ENCODE measurements at places on chromosomes 3 and 15.

- DNase-seq: no peak
These were observed 330.7 kb upstream of the TPM1 start for GRCh38 chr15:62711691-62712454.

DNA sequence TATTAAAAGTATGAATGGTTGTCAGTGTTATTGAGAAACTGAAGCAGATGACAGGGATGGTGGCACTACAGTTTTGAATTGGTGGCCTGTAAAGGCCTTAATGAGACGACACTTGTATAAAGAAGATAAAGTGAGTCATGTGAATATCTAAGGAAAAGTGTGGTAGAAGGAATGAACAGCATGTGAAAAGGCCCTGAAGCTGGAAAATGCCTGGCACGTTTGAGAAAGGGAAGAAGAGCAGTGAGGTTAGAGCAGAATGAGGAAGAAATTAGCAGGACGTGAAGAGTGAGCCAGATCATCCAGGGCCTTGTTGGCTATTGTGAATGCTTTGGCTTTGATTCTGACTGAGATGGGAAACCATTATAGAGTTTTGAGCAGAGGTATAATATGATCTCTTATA, 387.6 kb upstream of the DPH6 start:
- DNase-seq: no peak

DNA sequence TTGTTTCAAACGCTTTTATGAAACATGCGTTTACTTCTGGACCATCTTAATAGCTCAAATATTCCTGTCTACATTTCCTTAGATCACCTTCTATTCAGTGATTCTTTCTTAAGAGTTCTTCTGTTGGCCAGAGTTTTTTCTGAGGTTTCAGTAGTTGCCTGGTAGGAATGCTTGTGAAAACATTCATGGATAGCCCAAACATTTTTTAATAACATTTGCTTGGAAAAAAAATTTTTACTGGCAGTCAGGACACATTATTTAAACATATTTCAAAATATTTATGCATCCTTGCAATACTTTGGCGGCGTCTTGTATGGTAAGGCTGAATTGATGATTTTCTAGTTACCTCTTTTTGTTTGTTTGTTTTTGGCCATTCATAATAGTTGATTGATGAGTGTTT, 47.4 kb upstream of the ZBTB20 start:
- no peak for DNase-seq

DNA sequence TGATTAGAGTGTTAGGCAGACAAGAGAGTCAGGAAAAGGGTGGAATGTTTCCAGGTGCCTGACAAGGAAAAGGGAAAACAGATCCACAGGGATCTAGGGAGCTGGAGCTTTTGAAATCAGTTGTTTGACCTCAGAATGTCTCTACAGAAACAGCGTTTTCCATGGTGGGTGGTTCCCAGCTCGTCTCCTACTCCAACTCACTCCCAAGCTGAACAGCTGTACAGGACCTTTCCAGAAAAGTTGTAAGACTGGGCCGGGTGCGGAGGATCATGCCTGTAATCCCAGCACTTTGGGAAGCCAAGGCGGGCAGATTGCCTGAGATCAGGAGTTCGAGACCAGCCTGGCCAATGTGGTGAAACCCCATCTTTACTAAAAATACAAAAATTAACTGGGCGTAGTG, 55.7 kb upstream of the RYK start:
- no peak for DNase-seq

GRCh38 chr15:86714241-86714640, 634.6 kb downstream of the AGBL1 start:
- DNase-seq: no peak

- no peak for DNase-seq
These were observed 8.6 kb upstream of the CTNNB1 start for GRCh38 chr3:41190509-41191284.

DNA sequence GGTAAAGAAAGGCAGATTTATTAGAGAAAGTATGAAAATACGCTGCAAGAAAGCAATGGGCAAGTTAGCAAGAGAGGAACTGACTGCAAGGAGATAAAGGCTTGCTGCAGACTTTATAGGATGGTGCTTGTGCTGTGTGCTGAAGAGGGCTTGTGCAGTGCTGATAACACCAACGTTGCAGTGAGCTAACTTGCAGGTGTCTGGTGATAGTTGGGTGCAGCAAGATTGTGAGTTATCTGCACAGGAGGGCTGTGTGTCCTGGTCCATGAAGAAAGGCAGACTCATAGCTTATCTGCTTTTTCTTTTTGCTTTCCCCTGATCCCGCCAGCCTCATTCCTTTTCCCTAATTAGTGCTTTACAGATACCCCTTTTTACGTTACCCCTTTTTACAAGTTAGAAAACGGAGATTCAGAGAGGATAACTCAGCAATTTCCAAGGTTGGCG, 58.0 kb upstream of the ZNF148 start:
- DNase-seq: no peak

GRCh38 chr15:34889476-34889875, 80.1 kb downstream of the AQR start:
- DNase-seq: no peak

GRCh38 chr3:60086811-60087210, 1037.0 kb upstream of the CFAP20DC start:
- no peak for DNase-seq

DNA sequence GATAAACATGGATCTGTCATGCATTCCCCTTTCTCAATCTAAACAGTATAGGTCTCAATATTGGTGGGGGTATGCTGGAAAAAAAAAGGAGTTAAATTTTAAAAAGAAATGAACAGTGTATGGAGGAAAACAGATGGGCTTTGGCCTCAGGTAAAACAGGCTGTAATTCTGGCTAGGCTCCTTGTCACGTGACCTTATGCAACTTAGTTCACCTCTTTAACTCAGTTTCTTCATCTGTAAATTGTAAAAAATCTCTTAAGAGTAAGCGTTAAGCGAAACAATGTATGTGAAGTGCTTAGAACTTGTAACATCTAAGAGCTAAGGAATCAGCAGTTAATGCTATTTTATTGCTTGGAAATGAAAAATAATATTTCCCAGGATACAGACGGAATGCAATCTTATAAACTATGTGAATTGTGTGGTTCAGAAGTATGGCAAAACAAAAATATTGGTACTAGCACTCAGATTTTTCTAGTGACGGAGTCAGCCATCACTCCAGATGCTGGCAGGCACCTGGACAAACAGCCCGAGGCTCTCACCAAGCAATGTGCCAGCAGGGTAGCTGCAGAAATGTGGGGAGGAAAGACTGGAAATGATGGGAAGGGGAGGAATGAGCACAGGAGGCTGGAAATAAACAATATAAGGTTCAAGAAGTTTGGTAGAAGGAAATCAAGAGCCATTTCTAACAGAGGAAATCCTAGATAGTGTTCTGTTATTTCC, 172.8 kb downstream of the USP13 start:
- DNase-seq: no peak

Measured in large intestine (tissue), 12 donors.